ENCODE measurements at places on chromosomes 1 and 21. TPM values are rescaled to one million over a fixed set of nuclear protein-coding genes. Genes with fewer than 3 reads are reported as not detected.
A peak's percentile ranks its signal among the peaks of the same experiment; 100 is the strongest.

DNA sequence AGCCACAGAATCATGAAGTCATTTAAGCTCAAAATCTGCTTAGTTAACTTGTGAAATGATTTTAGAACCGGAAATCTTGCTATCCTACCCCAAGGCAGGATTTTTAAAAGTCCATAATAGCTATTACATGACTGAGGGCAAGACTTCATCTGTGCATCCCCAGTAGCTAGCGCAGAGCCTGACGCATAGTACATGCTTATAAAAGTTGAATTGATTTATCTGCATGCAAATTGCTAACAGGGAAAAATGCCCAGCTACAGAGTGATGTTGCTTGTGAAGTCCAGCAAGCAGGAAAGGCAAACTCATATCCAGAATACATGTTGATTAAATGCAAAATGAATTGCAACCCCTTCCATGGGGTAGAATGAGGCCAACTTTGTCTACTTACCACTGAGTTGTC is 8.1 kb upstream of the MAP1LC3C start:
- DNase-seq, result no peak

DNA sequence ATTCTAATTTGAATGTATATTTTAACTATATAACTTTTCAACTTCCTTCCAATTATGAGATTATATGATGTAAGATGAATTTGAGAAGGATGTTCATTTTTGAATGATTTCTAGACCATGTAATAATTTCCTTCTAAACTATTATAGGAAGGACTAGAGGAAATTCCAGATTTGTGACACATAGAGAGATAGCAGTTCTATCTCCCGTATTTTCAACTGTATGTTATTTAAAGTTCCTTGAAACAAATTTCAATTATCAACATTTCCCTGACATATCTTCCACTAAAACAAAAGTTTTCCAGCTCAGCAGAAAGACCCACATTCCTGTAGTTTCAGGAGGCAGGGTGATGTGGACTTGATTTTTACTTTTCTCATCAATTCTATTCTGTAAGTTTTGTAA is 396.7 kb upstream of the C1orf87 start:
- DNase-seq, result no peak

GRCh38 chr1:2372551-2373490 is 18.5 kb downstream of the MORN1 start:
- DNase-seq, result no peak

GRCh38 chr1:19775317-19775716 is 24.4 kb downstream of the TMCO4 start:
- DNase-seq, result no peak

DNA sequence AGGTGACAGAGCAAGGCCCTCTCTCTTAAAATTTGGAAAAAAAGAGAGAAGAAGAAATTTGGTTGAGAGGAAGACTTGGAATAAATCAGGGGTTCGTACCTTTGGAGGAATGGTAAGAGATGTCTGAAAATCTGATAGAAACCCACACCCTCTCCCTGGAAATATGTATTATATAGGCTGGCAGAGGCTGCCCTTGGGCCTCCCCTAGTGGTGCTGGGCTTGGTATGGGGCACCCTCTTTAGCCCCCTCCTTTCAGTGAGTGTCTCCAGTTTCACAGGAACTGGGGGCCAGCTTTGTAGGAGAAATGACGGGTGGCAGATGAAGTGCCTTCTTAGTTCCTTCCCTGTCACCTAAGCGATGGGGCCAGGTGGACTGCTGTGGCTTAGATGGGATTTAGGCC is 82.9 kb upstream of the SLC2A1 start:
- no peak for DNase-seq

DNA sequence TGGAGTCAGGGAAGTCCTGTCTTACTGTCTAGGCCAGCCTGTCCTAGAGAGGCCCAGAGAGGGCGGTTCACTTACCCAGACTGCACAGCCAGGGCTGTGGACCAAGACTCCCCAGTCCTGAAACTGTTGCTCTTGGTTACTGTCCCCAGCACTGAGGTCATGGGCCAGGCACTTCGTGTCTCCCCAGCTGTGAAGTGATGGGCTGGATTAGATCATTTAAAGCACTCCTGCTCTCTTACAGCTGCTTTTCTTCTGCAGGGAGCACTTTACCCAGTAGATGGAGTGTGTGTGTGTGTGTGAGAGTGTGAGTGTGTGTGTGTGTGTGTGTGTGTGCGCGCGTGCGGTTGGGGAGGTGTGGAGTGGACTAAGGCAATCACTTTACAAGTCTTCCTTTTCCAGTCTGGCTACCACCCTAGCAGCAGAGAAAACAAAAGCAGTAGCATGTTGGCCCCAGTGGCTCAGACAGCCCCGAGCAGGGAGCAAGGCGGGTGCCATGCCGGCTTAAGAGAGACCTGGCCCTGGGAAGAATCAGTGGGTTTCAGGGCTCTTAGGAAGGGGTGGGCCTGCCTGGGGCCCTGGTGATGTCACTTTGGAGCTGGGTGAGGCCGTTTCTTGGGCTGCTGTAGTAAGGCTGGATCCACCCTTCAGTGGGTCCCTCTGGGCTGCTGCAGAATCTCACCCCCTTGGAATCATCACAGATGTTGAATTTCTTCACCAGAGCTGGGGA is 2.4 kb downstream of the SPSB1 start:
- DNase-seq, result peak; percentile 27

DNA sequence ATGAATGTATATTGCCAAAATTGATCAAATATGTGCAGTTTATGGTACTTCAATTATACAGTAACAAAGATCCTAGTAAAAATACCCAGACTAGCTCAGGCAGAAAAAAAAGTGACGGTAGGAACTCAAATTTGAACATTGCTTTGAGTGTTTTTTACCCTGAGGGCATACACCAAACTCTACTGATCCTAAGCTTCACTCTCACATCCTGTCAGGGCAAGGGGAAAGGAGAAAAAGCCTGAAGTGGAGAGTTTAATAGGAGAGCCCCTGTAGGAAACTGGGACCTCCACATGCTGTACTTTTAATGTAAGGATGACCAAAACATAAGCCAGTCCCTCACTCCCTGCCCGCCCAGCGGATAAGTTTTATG is 59.8 kb upstream of the GNG12 start:
- DNase-seq, result no peak

- DNase-seq, result no peak
Measured at GRCh38 chr1:44108241-44108640, 10.4 kb upstream of the KLF17 start.

DNA sequence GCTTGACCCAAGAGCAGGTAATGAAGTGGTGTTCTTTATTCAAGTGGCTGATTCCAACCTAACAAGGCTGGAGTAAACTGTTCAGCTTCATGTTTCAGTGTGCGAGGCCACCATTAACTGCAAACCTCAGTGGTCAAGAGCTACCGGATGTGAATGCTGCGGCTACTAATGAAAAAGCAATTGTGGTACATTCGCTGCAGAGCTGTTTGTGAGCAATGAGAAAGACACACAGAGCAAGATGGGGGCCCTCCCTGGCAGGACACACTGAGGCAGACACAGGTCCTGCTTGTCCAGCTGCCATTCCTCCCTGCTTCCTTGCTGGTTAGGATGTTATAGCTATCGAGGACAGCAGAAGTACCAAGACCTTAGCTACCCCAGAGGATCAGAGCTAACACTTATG is 26.1 kb downstream of the SYF2 start:
- no peak for DNase-seq

- DNase-seq, result no peak
Measured at GRCh38 chr21:36539434-36540150, 59.7 kb upstream of the CLDN14 start.

GRCh38 chr1:3259020-3259419 is 190.0 kb downstream of the PRDM16 start:
- no peak for DNase-seq

- DNase-seq, result peak; percentile 67
Measured at GRCh38 chr1:234842726-234843641, 233.0 kb upstream of the IRF2BP2 start.

- DNase-seq, result no peak
Measured at GRCh38 chr1:53138991-53139884, 3.2 kb downstream of the SLC1A7 start.

DNA sequence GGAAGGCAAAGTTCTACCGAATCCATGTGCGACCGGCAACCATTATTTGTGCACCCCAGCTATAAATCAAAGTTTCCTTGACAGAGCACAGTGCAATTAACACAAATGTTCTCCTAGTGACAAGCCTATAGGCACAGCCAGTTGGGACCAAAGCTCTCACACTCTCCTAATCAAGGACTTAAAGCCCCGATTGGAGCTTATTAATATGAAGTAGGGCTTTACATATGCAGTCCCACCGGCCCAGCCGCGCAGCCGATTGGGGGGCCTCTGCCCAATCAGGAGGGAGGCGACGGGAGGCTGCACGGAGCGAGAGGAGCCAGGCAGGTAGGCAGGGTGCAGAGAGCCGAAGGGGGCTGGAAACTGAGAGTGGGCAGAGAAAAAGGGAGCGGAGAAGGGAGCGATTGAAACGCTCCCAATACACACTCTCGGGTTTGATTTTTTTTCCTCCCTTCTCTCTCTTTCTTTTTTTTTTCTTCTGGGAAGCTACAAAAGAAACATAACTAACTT is at the start of gene ESRRG:
ESRRG (minus strand) TSS at position 156 of the 507 bp plus-strand sequence; CDS start at position 26, 130 bp downstream.
- DNase-seq, result no peak

GRCh38 chr1:39652105-39652504 is 12.7 kb upstream of the HEYL start:
- DNase-seq, result no peak

DNA sequence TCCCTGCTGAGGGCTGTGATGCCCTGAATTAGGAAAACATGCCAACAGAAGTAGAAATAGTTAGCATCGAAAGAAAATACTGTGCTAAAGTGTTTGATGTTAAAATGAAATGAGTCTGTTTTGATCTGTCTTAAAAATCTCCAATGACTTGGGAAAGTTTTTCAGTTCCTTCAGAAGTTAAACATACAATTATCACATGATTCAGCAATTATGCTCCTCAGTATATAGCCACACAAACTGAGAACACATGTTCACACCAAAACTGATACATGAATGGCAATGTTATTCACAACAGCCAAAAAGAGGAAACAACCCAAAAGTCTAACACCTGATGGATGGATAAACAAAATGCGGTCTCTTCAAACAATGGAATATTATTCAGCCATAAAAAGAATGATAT is 130.6 kb downstream of the PTPN14 start:
- no peak for DNase-seq

- DNase-seq, result no peak
Measured at GRCh38 chr1:164596172-164596571, 37.2 kb downstream of the PBX1 start.

The LCE1A gene
- total RNA-seq, result not detected

The PLA2G2C gene
- 0.44 TPM for total RNA-seq

The PLEKHN1 gene
- 1.7 TPM for total RNA-seq

The B3GALNT2 gene
- 20.3 TPM for total RNA-seq

The FMO3 gene
- not detected for total RNA-seq

The E2F2 gene
- total RNA-seq, result 33.5 TPM

The DYRK3 gene
- total RNA-seq, result 23.3 TPM

The INKA2 gene
- 1.3 TPM for total RNA-seq

The TENT5C gene
- 4.9 TPM for total RNA-seq

Data from activated T-helper 1 cell treated with anti-CD3 and anti-CD28 coated beads, Interleukin-12 subunit alpha, Interleukin-12 subunit beta, Interleukin-2, Interleukin-4 antibody, amounts not matched to agents 30 ng/mL and 10 ng/mL and 1 ng/mL, durations not matched to agents 14 hours and 24 hours and 36 hours (primary cell).